Stimulated activated CD4-positive, alpha-beta T cell treated with anti-CD3 and anti-CD28 coated beads, TNF-alpha, amount 100 ng/mL, for 48 hours (primary cell): ENCODE measurements at places on chromosomes 1 and 21.

- DNase-seq, result no peak
Observed at GRCh38 chr1:181033128-181033798, 520 bp upstream of the MR1 start.

DNA sequence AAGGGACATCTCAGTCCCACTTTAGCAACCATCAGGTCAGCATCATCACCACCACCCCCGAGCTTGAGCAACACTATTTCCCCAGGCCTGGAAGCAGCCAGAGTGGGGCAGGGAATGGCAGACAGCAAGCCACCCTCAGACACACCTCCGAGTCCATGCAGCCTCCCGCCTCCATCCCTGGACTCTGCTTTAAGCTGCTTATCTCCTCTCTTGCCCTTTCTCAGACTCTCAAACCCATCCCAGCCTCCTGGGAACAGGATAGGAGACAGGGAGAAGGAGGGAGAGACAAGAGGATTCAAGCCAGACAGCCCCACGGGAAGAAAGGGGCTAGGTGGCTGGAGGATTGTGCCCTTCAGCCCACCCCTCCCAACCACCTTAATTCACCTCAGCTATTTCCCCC, 1.7 kb downstream of the PIAS3 start:
- DNase-seq, result no peak

DNA sequence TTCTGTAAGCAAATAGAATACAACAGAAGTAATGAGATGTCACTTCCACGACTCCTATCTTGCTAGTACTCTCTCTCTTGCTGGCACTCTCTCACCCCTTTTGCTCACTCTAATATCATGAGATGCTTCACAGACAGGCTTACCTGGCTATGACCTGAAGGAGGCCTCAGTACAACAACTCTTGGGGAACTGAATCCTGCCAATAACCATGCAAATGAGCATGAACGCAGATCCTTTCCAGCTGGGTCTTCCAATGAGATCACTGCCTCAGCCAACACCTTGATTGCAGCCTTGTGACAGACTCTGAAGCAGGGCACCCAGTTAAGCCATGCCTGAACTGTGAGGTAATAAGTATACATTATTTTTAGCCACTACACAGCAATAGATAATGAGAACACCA, 53.1 kb upstream of the ADAR start:
- no peak for DNase-seq

DNA sequence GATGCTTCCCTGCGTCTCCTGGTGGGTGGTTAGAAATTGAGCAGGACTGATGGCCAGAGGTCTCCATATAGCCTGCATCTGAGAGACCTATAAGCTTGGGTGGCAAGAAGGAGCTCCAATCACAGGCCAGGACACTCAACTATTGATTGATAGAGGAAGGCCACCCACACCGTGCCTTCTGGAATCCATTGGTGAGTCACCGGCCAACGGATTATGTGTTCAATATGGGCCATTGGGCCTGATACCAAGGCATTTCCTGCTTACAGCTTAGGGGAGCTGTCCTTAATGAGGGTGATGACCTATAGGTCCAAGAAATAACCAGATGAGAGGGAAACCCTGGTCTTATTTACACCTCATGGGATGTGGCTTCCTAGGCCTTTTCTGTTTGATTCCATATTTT, 115.1 kb downstream of the PLPP3 start:
- no peak for DNase-seq

DNA sequence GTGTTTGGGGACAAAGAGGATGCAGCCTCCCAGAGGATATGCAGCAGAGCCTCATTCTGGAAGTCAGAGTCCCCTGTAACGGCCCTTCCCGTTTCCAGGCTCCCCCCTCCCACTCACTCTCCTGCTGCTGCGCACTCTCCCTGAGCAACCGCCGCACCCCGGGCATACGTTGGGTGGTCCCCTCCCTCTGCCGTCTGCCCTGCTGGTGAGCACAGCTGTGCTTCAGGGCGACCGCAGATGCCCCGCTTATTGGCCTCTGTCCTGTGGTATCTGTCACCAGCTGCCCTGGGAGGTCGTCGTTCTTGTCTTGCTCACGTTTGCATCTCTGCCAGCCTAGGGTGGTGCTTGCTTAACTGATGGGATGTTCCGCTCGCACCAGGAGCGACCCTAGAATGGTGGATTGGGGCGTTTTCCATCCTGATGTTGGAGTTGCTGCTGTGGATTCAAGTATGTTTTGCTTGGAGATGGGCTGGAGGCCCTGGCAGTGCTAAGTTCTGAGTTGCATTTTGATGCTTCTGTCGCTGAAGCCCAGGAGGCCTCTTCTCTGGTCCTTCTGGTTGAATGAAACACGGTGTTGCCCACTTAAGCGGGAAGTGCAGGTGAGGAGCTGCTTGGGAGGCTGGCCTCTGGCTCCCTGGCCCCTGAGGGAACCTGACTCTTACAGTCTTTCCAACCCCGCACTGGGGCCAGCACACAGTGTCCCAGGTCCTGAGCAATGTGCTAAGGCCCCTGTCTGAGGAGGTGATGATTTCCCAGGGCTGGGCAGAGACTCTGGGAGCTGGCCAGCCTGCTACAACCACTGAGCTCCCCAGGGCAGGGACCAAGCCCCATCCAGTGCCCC, 3.2 kb downstream of the TMEM201 start:
- no peak for DNase-seq

GRCh38 chr1:150484431-150484830, 2.8 kb upstream of the TARS2 start:
- DNase-seq, result no peak

- no peak for DNase-seq
Observed at GRCh38 chr1:24157918-24158481, 15.1 kb upstream of the IL22RA1 start.

GRCh38 chr1:180909462-180909976, 3.2 kb upstream of the KIAA1614 start:
- no peak for DNase-seq

DNA sequence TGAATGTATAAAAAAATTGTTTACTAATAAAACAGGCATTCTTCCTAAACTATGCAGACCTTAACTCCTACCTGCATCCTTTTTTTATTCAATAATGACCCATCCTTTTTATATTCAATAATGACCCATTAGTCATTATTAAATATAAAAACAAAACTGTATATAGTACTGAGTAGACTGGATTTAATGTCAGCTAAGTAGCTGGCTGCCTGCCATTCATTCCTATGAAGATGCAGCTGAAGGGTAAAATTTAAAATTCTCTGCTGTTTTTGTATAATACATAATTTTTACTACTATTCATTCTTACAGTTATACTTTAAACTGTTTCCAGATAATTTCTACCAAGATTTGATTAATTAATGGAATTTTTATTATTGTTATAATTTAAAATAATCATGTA, 79.3 kb downstream of the DENND1B start:
- no peak for DNase-seq

GRCh38 chr1:184734980-184735379, 19.7 kb downstream of the EDEM3 start:
- DNase-seq, result no peak

GRCh38 chr1:186420923-186421322, 40.0 kb downstream of the PDC start:
- DNase-seq, result no peak

DNA sequence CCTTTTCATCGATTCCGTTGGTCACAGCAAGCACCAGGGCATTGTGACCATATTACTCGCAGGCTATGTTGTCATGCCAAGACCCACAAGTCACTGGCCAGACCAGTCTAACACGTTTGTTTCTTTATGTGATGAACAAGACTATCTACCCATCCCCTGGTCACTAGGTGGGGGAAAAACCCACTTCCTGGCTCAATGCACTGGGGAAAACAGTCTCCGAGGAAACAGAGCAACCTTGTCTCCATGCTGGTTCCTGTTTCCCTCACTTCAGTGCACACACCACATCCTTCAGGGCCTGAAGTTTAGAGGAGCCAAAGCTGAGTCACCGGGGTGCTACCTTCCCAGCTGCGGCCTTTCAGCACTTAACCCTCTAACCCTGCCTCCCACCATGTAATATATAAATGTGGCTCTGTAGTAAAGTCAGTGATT, 20.9 kb downstream of the ERICH3 start:
- no peak for DNase-seq

DNA sequence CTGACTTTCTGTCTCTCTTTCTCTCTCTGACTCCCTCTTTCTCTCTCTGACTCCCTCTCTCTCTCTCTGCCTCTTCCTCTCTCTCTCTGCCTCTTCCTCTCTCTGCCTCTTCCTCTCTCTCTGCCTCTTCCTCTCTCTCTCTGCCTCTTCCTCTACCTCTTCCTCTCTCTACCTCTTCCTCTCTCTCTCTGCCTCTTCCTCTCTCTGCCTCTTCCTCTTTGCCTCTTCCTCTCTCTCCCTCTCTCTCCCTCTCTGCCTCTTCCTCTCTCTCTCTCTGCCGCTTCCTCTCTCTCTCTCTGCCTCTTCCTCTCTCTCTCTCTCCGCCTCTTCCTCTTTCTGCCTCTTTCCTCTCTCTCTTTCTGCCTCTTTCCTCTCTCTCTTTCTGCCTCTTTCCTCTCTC, 18.6 kb upstream of the ANKRD45 start:
- no peak for DNase-seq

DNA sequence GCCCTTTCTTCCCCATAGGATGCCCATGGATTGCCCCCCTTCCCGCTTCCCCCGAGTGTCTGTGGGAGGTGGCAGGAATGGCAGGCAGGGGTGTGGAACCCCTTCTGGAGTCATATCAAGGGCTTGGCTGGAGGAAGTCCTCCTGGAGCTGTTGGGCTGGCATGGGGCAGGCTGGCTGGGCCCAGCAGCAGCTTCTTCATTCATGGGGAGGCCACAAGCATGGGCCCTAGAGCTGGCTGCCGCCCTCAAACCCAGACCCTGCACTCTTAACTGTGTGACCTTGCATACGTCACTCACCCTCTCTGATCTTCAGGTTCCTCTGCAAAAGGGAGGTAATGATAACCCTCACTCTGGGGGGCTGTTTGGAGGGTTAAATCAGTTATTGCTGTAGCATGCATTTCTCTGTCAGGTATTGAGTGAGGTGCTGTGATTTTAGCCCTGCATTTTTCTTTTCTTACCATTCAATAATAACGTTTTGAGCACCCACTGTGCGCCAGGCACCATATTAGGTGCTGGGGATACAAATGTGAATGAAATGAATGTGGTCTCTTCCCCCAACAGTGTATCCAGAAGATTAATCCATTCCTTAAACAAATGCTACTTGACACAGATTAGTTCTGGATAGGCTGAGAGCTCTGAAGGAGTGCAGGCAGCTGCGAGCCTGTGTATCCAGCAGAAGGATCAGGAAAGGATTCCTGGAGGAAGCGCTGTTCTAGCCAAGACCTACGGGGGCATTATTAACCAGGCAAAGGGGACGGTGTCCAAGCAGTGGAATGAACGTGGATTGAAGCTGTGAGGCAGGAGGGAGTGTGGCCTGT, 9.3 kb downstream of the PCSK9 start:
- DNase-seq, result no peak

DNA sequence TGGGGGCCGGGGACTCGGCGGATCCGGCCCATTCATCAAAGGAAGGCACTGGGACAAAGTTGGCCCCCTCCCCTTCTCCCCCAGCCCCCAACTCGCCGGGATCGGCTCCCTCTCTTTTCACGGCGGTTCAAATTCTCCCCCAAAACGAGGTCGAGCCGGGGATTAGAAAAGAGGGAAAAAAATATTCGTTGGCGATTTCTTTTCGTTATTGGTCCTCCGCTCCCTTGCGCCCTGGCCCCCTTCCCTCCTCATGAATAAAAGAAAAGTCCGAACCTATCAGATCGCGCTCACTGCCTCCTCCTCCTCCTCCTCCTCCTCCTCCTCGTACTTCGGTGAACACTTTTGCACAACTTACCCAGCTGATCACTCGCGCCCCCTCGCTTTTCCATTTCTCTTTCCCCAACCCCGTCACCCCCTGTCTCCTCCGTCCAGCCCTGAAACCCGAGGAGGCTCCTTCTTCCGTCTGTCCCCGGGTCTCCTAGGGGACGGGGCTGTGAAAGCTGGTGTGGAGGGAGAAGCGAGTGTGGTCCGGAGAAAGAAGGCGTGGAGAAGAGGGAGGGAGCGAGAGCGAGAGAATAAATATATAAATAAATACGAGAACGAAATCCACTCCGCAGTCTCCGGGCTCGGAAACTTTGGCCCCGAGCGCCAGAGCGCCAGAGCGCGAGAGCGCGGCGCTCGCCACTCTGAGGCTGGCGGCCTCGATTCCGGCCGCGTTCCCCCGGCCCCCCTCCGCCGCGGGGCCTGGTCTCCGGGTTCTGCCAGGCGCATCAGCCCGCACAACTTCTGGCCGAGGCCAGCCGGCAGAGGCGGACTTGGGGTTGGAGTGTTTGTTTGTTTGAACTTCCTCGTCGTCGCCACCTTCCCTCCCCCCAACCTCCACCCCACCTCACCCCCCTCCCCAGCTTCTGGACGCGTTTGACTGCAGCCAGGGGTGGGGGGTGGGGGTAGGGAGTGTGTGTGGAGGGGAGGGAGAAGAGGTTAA, at the start of gene PAX7:
PAX7 (plus strand) TSS at position 336 of the 985 bp plus-strand sequence. CDS start 758 bp downstream, outside the sequence.
- no peak for DNase-seq

GRCh38 chr1:77068013-77068412, 151.2 kb downstream of the PIGK start:
- no peak for DNase-seq

DNA sequence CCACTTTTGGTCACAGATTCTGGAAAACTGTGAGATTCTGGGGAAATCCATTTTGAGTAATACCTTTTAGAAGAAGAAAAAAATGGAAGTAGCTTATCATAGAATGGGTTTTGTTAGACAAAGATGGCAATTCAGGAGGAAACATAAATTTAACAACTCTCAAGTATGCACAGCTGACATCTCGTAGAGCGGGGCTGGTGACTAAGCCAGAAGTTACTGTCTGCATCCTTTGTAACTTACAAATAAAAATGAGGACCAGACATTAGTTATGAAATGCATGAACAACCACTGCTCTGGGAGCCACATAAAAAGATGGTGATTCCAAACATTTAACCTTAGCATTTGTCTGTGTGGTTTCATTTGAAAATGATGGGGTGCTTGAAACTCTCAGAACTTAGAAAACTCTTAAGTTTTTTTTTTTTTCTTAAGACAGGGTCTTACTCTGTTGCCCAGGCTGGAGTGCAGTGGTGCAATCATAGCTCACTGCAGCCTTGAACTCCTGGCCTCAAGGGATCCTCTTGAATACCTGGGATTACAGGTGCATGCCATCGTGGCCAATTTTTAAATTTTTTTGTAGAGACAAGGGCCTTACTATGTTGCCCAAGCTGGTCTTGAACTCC, 49.2 kb upstream of the ATP5PO start:
- DNase-seq, result no peak

GRCh38 chr1:46464915-46465314, 24.7 kb upstream of the DMBX1 start:
- no peak for DNase-seq

- no peak for DNase-seq
Observed at GRCh38 chr1:85047472-85048295, 616 bp downstream of the MCOLN3 start.
